HT1080 (cell line): ENCODE measurements at places on chromosomes 7 and 10.

- no peak for DNase-seq
Observed at GRCh38 chr10:69663369-69663947, 33.4 kb downstream of the FAM241B start.

DNA sequence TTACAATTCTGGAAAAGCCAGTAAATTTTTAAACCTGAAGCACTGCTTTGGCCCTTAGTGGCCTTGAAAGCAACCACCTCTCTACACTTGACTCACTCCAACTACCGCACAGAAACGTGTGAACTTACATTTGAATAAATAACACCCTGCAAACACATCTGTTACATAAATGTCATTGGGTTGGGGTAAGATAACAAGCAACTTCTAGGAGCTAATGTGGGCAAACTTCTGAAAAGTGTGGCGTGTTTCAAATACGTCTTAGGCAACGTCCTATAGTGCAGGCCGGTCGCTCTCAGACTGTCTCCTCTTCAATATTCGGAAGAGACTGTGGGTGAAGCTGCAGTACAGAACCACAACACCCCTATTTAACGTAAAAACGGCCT is 474 bp downstream of the ORC5 start:
- DNase-seq: no peak

GRCh38 chr10:131563411-131563810 is 251.9 kb upstream of the TCERG1L start:
- no peak for DNase-seq

- DNase-seq: no peak
Observed at GRCh38 chr7:82291931-82292330, 151.6 kb downstream of the CACNA2D1 start.

- DNase-seq: no peak
Observed at GRCh38 chr10:118783776-118784545, 29.2 kb upstream of the CACUL1 start.

GRCh38 chr7:115356999-115357702 is 435.3 kb downstream of the MDFIC start:
- no peak for DNase-seq

DNA sequence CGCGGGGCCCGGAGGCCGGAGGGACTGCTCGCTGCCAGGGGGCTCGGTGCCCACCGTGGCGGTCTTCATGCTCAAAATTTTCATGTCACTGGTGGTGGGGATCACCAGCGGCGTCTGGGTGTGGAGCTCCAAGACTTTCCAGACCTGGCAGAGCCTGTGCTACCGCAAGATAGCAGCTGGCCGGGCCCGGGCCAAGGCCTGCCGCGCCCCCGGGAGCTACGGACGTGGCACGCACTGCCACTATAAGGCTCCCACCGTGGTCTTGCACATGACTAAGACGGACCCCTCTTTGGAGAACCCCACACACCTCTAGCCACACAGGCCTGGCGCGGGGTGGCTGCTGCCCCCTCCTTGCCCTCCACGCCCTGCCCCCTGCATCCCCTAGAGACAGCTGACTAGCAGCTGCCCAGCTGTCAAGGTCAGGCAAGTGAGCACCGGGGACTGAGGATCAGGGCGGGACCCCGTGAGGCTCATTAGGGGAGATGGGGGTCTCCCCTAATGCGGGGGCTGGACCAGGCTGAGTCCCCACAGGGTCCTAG is 2.0 kb downstream of the FZD9 start:
- no peak for DNase-seq

GRCh38 chr7:7148798-7149481 is 33.4 kb upstream of the C1GALT1 start:
- no peak for DNase-seq

GRCh38 chr10:130713135-130713534 is 576.9 kb downstream of the GLRX3 start:
- no peak for DNase-seq

DNA sequence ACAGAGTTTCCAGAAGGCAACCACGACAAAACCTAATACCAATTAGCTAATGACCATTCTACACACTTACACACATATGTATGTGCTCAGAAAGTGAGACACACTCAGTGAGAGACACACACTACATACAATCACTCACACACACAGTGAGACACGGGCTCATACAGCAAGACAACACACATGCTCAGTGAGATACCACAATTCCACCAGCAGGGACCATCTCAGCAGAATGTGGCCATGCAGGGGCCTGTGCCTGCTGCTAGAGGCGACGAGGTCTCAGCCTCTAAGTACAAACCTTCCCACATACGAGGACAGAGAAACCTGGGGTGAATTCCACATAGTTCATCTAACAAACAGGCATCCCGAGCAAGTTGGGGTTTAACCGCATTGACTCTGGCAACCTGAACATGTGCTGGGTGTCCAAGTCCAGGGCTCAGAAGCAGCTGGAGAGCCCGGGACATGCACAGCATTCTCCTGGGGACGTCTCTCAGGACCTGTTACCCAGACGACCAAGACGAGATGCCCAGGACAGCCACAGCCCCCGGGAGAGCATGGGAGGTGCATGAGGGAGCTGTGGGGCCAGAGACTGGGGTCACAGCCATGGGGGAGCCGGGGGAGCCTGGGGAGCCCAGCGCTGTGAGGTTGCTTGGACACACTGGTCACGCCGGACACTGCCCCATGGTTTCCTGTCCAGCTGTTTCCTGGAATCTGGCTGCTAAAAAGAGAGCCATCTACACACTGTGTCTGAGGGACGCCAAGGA is 523.6 kb downstream of the PTPRN2 start:
- no peak for DNase-seq

- no peak for DNase-seq
Observed at GRCh38 chr7:123499211-123499970, 35.0 kb downstream of the IQUB start.

DNA sequence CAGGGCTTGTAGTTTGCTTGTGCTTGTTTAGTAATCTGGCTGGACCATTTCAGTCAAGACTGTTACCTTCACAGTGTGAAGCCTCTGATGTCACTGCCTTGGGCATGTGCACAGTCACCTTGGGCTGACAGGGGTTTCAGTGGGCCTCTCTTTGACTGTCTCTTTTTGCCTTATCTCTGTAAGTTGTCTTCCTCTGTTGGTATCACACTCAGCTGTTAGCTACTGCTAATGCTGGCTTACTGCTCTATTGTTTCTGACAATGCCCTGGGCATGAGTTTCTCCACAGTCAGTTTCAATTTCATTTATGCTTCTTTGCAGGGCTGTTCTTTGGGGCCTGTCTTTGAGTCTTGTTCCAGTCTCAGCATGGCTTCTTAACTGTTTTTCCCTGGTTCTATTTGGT is 201.9 kb upstream of the SHH start:
- no peak for DNase-seq

GRCh38 chr7:35848725-35849124 is 47.9 kb downstream of the SEPTIN7 start:
- DNase-seq: no peak

DNA sequence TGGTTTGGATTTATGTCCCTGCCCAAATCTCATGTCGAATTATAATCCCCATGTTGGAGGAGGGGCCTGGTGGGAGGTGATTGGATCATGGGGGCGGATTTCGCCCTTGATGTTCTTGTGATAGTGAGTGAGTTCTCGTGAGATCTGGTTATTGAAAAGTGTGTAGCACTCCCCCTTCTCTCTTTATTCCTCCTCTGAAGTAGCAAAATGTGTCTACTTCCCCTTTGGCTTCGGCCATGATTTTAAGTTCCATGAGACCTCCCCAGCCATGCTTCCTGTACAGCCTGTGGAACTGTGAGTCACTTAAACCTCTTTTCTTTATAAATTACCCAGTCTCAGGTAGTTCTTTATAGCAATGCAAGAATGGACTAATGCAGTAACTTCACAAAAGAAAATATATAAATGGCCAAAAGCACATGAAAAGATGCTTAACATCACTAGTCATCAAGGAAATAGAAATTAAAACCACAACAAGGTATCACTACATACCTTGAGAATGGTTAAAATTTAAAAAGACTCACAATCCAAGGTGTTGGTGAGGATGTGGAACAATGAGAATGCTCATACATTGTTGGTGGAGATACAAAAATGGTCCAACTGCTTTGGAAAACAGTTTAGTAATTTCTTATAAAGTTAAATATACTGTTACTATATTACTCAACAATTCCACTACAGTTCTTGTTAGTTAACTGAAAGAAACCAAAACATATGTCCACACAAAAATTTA is 218.7 kb downstream of the SNX10 start:
- no peak for DNase-seq

- DNase-seq: no peak
Observed at GRCh38 chr7:158143196-158144120, 444.2 kb downstream of the PTPRN2 start.

DNA sequence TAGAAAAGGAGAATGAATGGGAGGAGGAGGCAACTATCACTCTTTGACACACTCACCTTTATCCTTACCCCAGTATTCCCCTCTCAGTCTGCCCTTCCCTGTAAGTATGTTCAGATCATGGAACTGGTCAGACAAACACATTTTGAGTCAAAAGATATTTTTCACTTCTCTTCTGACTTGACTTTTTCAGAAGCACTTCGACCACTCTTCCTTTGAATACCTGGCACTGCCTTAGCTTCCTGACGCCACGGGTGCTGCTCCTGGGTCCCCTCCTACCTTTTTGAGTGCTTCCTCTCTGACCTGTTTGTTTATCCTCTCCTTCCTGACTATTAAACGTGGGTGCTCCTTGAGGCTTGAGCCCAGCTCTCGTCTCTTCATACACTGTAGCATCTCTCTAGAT is 19.8 kb upstream of the C10orf67 start:
- no peak for DNase-seq

- peak; percentile 32 for DNase-seq
Observed at GRCh38 chr7:40720416-40720815, 585.6 kb downstream of the SUGCT start.

DNA sequence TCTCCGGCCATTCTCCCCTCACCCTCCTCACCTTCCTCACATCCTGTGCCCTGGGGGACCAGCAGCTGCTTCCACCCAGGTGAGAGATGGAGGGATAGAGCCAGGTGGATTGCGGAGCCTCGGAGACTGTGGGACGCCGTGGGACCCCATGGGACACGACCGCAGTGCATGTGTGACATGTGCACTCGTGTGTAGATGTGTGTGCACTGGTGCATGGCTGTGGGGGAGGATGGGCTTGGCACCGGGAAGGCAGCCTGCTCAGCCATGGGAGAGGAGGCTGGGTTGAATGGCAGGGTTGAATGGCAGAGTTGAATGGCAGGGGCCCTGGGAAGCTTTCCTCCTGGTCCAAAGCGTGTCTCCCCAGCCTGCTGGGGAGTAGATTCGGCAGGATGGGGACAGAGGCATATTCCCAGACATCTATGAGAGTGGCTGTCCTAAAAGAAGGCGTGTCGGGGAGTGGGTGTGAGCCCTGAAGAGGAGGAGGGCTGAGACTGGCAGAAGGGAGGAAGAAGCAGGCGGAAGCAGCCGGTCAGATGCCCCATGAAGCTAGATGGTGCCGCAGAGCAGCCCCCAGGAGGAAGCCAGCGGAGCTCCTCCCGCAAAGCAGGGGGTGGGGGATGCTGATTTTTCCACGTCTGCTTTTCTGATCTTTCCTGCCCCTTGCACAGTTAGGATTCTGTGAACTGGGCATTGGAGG is 815 bp downstream of the GIMAP8 start:
- DNase-seq: no peak
